ENCODE measurements at places on chromosomes 7 and 10.
A peak's percentile ranks its signal among the peaks of the same experiment; 100 is the strongest.

- DNase-seq, result no peak
Measured at GRCh38 chr7:12398186-12398585, 5.5 kb downstream of the VWDE start.

- DNase-seq, result no peak
Measured at GRCh38 chr10:71531485-71532446, 135.0 kb downstream of the CDH23 start.

GRCh38 chr7:36863901-36864701, 139.8 kb upstream of the AOAH start:
- no peak for DNase-seq

DNA sequence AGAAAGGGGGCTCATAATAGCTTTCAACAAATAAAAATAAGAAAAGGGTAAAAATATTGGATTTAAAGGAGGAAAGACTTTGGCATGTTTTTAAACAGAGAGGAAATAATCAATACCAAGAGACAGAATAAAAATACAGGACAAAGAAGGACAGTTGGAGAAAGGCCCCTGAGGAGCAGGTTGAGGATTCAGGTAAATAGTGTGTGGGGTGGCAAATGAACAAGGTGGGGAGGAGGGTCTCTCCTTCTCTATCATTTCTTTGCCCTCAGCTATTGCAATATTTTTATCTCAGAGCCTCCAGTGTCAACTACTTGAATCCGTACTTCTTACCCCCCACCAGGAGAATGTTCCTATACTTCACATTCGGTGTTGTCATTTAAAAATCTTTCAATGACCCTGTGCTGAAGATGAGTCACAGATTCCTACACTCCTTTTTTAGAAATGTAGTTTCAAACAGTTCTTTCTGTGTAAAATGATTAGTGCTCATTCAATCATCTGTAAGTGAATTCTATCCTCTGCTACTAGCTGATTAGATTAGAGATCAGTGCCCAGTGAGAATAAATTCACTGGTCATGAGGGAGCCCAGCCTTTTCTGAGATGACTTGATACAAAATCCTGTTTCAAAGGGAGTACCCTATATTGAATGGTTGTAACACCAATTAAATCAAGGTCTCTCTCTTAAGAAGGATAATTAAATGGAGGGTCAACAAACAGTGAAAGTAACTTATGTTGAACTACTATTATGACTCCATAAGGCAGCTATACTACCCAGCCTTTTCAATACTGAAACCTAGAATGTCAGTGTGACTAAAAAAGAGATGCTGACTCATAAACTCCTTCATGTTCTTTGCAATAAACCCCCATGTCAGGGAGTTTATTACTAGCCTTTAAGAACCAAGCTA, 50.4 kb upstream of the WNT16 start:
- DNase-seq, result no peak

GRCh38 chr7:934469-935163, 19.9 kb downstream of the ADAP1 start:
- DNase-seq, result no peak

DNA sequence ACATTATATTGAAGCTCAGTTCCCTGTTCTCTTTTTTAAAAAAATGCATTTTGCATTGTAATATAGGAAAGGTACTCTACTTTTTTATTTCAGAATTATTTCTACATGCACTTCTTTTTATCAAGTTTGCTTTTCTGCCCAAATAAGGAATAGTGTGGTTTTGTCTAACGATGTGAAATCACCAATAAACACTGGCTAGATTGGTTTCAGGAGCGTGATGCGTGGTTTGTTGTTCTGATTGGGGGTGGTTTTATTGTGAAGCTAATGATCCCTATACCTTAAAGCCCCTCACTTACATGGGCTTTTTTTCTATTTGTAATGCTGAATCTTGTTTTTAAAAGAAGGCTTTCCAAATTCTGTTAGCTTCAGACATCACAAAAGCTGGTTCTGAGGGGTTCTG, 17.6 kb downstream of the ENTPD7 start:
- DNase-seq, result no peak

- DNase-seq, result no peak
Measured at GRCh38 chr10:64503429-64503828, 982.2 kb downstream of the REEP3 start.

- DNase-seq, result no peak
Measured at GRCh38 chr7:134355004-134355525, 38.3 kb upstream of the SLC35B4 start.

DNA sequence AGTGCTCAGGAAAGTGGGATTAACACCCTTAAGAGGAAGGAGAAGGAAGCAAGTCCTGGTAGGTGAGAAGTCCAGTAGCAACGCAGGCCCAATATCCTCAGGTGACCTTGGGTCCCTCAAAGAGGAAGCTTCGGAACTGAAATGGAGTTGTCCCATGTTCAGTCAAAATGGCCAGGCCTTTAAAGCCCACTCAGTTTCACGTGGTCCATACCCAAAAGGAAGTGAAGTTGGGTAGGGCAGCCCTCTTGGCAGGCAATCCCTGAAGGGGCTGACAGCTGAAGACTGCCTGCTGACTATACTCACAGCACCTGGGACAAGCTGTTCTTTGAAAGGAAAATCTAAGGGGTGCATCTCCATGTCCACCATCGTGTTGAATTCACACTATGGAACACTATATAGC, 3.0 kb downstream of the GSAP start:
- DNase-seq, result no peak

- DNase-seq, result peak; percentile 75
Measured at GRCh38 chr10:58781873-58782488, 269.3 kb downstream of the BICC1 start.

Measured in foreskin fibroblast (primary cell).